ENCODE measurements at places on chromosomes 13 and 19.

DNA sequence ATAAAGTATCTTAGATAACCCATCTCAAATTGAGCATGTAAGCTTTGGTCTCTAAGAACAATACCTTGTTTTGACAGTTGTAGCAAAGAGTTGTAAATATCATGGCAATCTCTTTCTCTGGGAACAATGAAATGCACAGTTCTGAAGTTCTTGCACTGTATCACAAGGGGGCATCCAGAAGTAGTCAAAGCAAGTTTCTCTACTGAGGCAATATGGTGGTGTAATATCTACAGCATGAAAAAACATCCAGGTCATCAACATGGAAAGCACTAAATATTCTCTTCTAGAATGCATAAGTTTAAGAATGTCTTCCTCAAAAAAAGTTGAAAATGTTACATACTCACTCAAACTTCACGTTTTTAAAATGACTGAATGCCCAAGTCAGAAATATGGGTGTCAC lies 19.6 kb downstream of the MTMR6 start:
- no peak for DNase-seq

- DNase-seq: no peak
Measured at GRCh38 chr13:38952827-38953226, 37.8 kb downstream of the STOML3 start.

DNA sequence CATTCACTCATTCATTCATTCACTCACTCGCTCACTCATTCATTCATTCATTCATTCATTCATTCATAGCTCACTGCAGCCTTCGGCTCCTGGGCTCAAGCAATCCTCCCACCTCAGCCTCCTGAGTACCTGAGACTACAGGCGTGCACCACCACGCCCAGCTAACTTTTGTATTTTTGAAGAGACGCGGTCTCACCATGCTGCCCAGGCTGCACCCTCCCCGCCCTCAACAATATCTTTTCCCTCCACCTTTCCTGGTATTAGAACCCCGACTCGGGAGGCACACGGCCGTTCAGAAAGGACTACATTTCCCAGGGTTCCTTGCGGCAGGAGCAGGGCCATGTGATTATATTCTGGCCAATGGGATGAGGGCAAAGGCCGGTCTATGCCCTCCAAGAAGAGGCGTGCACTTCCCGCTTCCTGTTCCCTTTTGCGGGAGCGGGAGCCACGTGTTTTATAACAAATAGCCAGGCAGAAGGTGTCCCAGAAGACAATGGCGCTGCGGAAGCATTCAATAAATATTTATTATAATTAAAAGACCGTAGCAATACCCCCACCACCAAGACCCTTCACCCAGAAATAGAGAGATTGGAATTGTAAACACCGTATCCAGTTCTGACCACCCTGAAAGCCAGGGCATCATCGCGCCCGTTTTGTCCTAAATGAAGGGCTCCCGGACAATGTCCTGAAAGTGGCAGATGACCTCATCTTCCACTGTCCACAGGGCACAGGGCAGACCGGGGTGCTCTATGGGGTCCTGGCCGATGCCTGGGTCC lies 15.9 kb downstream of the TICAM1 start:
- DNase-seq: peak; percentile 60

DNA sequence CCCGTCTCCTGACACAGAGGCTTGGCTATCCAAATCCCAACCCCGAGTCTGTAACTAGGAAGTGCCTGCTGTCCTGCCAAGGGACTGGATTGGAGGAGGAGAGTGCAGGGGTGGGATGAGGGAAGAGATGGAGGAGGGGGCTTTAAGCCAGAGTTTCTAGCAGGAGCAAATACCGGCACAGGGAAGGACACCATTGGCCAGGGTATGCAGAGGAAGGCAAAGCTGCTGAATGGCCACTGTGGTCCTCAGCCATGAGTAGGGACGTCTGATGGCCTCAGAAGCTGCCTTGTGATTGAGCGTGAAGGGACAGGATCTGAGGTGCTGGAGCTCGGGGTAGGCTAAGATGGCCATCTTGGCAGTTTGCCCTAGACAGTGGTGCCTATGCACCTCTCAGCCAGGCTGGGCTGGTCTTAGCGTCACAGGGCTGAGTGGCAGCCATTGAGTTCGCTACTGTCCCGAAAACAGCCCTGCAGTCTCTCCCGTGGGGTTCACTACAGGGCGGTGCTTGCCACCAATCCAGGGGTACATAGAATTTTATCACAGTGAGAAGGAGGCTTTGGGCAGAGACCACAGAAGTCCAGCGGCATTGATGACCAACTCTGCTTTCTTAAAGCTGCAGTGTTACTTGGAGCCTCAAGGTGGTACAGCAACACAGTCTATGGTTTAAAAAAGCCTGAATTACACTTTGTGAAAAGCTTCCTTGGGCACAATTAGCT lies 61.8 kb downstream of the AKAP11 start:
- DNase-seq: no peak

- no peak for DNase-seq
Measured at GRCh38 chr13:32134241-32135055, 102.9 kb downstream of the FRY start.

- DNase-seq: no peak
Measured at GRCh38 chr19:38557205-38557799, 60.5 kb downstream of the MAP4K1 start.

DNA sequence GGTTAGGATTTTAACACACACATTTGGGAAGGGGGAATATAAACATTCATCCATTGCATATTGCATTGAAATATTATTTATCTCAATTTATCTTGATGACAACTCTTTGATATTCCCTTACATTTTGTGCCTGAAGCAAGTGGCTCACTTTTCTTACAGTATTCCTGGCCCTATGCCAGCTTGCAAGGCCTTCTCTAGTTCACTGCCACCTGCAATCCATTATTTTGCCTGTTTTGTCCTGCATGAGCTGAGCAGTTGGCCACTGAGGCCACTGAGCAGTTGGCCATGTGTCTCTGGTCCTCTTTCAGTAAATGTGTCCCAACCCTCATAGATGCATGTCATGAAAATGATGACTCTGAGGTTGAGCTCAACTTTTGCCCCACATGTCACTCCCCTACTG lies 49.8 kb downstream of the CBY2 start:
- DNase-seq: no peak

DNA sequence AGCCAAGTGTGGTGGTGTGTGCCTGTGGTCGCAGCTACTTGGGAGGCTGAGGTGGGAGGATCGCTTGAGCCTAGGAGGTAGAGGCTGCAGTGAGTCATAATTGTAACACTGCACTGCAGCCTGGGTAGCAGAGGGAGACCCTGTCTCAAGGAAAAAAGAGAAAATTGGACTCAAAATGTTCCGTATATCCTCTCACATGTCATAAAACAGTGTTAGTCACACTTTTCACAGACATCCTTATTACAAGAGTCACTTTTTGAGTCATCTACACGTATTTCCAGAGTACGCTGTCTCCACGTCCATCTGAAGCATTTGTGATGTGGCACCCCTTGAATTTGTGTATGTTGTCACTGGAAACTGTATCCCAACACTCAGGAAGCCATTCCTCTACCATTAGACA lies 133.0 kb downstream of the SIPA1L3 start:
- DNase-seq: no peak

DNA sequence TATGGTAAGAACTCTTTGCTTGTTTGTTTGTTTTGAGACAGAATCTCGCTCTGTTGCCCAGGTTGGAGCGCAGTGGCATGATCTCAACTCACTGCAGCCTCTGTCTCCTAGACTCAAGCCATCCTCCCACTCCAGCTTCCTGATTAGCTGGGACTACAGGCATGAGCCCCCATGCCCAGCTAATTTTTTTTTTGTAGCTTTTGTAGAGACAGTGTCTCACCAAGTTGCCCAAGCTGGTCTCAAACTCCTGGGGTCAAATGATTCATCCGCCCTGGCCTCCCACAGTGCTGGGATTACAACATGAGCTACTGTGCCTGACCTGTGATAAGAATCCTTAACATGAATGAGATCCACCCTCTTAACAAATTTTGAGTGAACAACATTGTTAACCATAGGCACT lies 183.9 kb upstream of the TSHZ3 start:
- no peak for DNase-seq

GRCh38 chr13:104869501-104869900 lies 1666.0 kb downstream of the EFNB2 start:
- no peak for DNase-seq

GRCh38 chr19:50357178-50358100 lies 8.0 kb downstream of the NAPSA start:
- peak; percentile 55 for DNase-seq

DNA sequence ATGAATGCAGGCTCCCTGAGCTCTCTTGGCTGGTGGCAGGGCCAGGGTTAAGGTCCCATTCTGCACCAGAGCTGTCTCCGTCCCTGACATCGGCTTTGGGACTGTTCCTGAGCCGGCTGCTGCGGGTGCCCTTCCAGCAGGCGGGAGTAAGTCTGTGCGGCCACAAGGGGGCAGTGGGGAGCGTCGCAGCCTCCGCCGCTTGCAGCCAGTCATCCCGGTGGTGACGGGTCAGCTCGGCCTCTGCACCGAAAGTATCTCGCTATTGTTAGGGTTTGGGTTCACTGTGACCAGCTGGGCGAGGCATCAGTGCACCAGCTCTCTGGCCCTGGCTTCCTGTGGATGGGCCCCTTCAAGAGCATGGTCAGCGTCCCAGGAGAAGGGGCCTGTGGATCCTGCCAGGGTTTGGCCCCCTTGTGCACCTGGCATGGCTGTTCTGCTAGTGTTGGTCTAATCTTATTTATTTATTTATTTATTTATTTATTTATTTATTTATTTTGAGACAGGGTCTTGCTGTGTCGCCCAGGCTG lies 15.1 kb downstream of the NDUFB7 start:
- no peak for DNase-seq

DNA sequence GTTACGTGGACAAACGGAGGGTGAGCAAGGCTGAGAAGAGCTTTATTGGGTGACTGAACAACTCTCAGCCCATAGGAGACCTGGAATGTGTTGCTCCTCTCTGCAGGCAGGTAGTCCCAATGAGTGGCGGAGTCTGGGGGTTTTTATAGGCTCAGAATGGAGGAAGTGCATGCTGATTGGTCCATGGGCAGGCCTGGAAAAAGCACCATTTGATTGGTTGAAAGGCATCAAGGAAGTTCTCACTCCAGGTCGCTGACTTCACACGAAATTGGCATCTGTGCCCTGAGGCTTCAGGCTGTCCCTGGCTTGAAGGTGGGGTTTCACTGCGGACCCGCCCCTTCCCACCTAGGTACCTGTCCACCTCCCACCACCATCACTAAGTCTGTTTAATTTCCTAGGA lies 65.4 kb downstream of the SPATA13 start:
- no peak for DNase-seq

GRCh38 chr13:112702341-112702985 lies 12.6 kb downstream of the ATP11A start:
- DNase-seq: no peak

DNA sequence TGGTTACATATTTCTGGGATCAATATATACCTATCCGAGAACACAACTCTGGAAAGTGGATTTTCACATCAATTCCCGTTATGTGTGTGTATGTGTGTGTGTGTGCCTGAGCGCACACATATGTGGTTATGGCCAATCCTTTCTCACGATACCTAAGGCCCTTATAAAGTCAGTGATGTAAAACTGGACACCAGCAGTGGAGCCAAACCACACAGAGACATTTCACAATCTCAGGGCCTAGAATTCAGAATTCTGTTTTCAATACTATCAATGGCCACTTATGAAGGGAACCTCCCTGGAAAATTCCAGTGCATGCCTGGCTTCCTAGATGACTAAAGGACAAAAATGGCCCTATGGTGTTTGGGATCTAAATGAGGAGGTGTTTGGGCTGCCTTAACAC lies 187.3 kb upstream of the UBL3 start:
- no peak for DNase-seq

DNA sequence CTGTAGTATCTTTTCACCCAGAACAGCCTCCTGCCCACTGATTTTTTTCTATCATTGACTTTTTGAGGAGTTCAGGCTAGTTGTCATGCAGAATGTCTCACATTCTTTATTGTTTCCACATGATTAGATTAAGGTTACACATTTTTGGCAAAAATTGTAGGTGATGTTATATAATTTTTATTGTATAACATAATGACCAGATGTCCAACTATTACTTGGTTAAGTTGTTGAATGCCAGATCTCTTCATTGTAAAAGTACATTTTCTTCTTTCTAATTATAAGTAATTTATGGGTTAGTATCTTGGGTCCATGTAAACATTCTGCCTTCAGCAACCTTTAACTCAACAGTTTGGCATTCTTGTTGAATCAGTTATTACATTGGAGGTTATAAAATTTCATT lies 138.4 kb downstream of the POSTN start:
- DNase-seq: no peak

GRCh38 chr13:58960888-58961287 lies 1202.8 kb downstream of the DIAPH3 start:
- no peak for DNase-seq

DNA sequence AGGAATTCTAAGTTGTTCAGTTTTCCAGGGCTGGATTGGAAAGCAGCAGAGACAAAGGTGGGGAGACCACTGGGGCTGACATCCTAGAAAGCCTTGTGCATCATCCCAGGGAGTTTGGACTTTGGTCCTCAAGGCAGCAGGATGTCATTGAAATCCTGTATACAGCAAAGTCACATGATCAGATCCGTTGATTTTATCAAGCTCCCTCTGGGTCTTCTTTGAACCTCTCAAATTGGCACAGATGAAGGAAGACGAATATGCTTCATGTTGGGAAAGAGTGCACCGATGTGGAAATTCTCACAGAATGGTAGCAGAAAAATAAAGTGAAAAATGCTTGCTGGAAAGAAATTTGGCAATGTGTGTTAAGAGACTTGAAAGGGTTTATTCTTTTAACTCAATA lies 149.8 kb upstream of the TMTC4 start:
- no peak for DNase-seq

GRCh38 chr19:50992666-50993035 lies 8.8 kb downstream of the KLK8 start:
- DNase-seq: no peak

DNA sequence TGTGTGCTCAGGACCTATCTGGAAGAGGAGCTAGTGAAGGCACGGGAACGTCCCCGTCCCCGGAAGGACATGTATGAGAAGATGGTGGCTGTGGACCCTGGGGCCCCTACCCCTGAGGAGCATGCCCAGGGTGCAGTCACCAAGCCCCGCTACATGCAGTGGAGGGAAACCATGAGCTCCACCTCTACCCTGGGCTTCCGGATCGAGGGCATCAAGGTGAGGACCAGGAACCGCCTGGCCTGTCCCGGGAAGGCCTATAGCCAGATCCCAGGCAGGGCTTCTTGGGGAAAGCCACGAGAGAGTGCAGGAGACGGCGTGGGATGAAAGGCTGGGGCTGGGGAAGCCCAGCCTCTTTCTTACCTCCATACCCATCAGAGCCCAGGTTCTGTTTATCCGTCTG lies 16.2 kb downstream of the ITPKC start:
- DNase-seq: no peak

DNA sequence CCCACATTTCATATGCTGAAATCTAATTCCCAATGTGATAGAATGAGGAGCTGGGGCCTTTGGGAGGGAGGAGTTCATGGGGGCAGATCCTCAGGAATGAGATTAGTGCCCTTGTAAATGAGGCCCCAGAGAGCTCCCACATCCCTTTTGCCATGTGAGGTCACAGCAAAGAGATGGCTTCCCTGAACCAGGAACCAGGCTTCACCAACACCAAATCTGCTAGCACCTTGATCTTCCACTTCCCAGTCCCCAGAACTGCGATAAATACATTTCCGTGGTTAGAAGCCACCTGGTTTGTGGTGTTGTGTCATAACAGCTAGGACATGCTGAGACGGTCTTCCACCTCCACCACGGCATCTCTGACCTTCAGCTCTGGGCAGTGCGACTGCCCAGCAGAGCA lies 62.1 kb downstream of the ING1 start:
- DNase-seq: no peak
